Epithelial cell of esophagus (primary cell): ENCODE measurements at places on chromosomes 5 and 9.
A peak's percentile ranks its signal among the peaks of the same experiment; 100 is the strongest.

- peak; percentile 40 for DNase-seq
Observed at GRCh38 chr5:123719004-123719403, 207.0 kb downstream of the CSNK1G3 start.

DNA sequence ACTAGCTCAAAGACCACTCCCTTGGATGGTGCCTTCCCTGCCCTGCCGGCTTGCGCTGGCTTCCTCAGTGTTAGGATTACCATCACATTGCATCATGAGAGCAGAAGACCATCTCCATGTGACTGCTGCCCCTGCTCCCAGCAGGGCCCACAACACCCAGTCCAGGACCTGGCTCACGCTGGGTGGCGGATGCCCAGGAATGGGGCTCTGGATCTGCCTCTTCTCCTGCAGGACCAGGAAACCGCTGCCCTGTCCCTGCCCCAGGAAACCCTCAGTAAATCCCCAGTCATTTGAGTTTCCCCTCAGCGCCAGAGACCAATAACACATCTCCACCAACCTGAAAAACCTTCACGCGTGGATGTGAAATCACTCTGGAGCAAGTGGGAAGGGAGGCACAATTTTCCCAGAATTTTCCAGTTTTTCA, 3.3 kb upstream of the RNF44 start:
- no peak for DNase-seq

GRCh38 chr9:138049085-138049778, 171.7 kb downstream of the CACNA1B start:
- DNase-seq, result no peak

DNA sequence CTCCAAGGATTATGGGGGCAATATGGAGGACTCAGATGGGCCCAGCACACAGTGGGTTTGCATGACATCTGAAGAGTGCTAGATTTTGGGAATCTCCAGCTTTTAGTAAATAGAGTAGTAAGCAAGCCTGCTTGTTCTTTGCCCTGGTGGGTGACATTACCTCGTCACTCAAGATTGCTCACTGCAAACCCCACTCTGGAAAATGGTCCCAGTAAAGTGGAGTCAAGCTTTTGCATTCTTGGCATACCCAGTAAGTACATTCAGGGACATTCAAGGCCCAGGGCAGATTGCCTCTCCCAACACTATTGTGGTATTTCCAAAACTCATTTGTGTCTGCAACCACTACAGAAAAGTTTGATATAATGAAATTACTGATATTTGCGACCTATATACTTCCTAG, 118.5 kb downstream of the INVS start:
- no peak for DNase-seq

GRCh38 chr9:470552-471194, 256.0 kb downstream of the DOCK8 start:
- peak; percentile 36 for DNase-seq

DNA sequence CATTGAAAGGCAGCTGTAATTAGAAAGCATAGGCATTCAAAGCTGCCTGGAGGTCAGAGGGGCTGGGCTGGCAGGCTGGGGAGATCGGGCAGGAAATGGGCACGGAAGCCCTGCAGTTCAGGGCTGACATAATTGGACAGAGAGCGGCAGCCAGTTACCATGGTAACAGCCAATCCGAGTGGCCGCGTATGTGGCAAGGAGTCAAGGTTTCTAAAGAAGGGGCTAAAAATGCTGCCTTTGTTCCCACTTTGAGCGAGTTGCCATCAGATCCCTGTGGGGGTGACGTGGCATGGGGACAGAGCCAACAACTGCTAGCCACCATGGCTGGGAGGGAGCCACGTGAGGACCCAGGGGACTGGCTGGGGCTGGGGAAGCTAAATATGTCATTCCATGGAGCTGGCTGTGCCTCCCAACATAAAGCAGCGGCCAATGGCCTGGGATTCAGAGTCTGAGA, 44.7 kb upstream of the NDFIP1 start:
- no peak for DNase-seq

- peak; percentile 64 for DNase-seq
Observed at GRCh38 chr9:12759761-12760160, 15.1 kb upstream of the LURAP1L start.

DNA sequence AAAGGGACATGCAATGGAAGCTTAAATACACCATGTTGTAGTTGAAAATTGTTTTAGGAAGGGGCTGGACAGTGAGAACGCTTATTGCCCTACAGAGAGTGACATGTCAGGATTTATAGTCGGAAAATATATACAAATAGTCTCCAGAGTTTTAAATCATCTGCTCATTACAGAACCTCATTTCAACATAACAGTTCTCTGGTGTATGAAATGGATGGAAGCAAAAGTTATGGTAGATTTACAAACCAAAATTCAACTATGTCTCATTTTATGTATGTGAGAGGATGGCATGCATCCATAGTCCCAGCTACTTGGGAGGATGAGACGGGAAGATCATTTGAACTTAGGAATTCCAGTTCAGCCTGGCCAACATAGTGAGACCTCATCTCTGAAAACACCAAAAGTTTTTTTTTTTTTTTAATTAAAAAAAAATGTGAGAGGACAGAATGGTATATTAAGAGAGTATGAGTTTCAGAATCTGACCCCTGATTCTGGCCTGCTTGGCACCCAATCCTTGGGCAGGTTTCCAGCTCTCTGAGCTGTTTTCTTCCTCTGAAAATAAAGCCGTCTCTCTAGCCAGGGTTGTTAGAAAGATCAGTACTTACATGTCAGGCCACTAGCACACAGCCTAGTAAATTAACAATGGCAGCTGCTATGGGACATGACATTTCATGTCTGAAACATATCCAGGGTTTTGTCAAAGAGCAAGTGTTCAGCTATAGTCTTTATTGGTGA, 40.1 kb downstream of the IQGAP2 start:
- DNase-seq, result no peak

DNA sequence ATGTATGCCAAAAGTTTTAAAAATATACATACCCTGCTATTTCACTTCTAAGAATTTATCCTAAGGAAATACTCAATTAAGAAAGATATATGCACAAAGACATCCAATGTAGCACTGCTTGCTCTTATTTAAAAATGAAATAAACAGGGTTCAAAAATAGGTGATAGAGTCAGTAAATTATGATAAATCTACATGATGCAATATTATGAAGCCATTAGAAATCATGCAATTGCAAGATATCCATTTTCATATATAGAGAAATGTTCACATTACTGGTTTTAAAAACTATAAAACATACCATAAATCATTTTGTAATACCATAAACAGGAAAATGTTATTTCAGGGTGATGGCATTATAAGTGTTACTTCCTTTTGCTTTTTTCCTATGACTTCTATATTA, 8.6 kb upstream of the SLC12A2 start:
- no peak for DNase-seq

- no peak for DNase-seq
Observed at GRCh38 chr5:62259699-62260250, 46.2 kb upstream of the KIF2A start.

DNA sequence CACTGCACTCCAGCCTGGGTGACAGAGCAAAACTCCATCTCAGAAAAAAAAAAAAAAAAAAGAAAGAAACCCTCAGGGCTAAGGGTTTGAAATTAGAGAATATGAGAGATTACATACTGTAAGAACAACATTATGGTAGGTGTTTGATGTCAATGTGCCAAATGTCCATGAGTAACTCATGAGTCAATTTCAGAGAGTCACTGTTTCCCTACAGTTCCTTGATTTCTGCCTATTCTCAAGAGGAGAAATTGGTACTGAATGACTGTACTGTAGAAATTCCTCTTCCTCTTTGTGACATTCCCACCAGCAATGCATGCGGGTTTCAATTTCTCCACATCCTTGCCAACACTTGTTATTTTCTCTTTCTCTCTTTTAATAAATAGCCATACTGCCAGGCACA, 35.2 kb downstream of the MARVELD2 start:
- DNase-seq, result peak; percentile 96

- no peak for DNase-seq
Observed at GRCh38 chr5:142324136-142324870, 518 bp downstream of the SPRY4 start.

DNA sequence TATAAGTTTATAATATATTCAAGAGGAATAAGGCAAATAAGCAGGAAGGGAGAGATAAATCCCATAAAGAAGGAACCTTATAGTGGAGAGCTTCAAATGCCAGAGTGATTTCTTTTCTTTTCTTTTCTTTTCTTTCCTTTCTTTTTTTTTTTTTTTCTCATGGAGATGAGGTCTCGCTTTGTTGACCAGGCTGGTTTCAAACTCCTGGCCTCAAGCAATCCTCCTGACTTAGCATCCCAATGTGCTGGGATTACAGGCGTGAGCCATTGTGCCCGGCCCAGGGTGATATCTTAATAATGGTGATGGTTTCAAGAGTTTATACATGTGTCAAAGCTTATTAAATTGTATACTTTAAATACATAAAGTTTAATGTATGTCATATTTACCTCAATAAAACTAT, 19.6 kb upstream of the FOCAD start:
- no peak for DNase-seq

- no peak for DNase-seq
Observed at GRCh38 chr5:138454121-138454520, 11.2 kb upstream of the EGR1 start.

- DNase-seq, result no peak
Observed at GRCh38 chr5:58016877-58017276, 443.0 kb downstream of the PLK2 start.

- no peak for DNase-seq
Observed at GRCh38 chr5:2762744-2763532, 11.5 kb upstream of the IRX2 start.
